ENCODE measurements at places on chromosomes 11 and 22. TPM values are rescaled to one million over a fixed set of nuclear protein-coding genes. Genes with fewer than 3 reads are reported as not detected.

POTEH gene
- not detected for total RNA-seq

CD3D gene
- total RNA-seq = 1.3 TPM

MS4A15 gene
- not detected for total RNA-seq

MMP11 gene
- total RNA-seq = 5.7 TPM

RAPSN gene
- 0.55 TPM for total RNA-seq

ADAMTS15 gene
- 61.2 TPM for total RNA-seq

SERHL2 gene
- total RNA-seq = 1.00 TPM
